NCI-H1092 (cell line): ENCODE measurements at places on chromosomes 6 and 20.
A peak's percentile ranks its signal among the peaks of the same experiment; 100 is the strongest.

DNA sequence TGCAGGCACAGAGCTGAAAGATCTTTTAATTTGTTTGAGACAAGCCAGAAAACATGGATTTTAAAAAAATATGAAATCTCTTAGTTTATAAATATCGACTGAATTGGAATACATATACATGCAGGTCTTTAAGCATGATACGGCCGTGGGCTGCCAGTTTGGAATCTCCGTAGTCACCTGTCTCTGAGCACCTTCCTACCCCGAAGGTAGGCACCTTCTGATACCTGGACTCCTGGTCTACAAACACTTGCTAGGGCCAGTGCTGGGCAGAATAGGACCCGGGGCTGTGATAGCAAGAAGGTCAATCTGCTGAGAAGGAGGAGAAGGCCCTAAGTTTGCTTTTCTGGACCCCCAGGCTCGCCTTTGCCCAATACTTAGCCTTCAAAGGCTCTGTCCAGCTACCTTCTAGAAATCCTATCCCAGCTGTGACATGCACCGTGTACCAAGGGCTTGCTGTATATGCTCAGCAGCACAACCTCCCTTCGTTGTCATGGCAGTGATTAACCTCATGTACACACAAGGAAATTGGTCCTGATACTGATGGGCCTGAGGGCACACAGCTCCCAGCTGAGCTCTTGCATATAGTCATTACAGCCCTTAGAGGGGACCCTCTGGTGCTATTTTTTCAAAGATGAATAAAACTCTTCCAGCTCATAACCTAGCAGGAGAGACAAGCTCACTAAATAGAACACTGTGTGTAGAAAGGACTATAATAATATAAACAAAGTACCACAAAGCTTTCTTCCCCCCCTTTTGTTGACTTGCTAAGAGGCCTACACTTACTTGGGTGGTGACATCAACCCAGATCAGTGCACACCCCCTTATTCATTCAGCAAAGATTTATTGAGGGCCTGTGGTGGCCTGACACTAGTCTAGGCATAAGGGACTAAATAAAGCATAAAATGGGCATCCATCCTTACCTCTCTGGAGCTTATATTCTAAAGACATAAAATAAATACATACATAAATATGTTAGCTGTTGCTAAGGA lies 17.7 kb downstream of the SNPH start:
- no peak for DNase-seq

GRCh38 chr6:31143148-31143547 lies 4.3 kb upstream of the PSORS1C2 start:
- DNase-seq = no peak

GRCh38 chr20:62051546-62052255 lies 14.0 kb downstream of the TAF4 start:
- DNase-seq = no peak

- no peak for DNase-seq
Observed at GRCh38 chr6:142898927-142899895, 45.8 kb downstream of the HIVEP2 start.

DNA sequence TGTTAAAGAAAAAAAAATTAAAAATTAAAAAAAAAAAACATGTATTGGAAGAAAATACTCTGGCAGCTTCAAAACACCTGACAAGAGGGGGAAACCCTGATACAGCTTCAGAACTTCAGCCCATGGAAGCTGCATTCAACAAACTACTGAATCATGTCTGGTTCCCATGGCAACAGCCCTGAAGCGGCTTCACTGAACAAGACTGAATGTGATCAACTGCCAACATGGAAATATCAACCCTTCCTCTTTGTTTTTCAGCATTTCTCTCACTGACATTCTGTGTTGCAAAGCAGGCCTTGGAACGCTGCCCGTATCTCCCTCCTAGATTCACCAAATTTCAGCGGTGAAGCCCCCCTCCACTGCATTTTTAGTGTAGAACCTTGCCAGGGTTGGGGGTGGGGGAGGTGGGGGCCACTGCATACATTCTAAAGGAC lies 91.3 kb upstream of the SHLD1 start:
- DNase-seq = peak; percentile 68

DNA sequence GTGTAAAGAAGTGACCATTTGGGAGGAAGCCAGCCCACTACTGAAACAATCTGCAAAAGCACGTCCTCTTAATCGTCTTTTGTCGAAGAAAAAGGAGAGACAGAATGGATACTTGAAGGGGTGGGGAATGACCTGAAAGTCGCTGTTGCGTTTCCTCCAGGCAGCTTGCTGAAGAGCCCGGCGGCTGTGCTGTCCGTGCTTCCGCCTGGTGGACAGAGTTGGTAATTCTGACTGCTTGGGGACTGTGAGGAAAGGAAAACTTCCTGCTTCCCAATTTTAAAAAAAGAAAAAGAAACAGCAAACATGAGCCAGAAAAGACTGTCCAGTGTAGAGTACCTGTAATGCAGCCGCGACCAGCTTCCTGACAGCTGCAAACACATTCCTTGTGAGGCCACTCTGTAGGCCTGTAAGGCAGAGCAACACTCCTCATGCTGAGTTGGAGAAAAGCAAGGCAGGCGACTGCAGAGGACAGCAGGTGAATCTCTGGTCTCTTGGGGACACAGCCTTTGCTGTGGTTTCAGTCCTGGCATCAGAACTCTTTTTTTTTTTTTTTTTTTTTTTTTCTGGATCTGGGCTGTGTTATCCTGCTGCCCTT lies 251.1 kb upstream of the TBX18 start:
- DNase-seq = no peak

- DNase-seq = no peak
Observed at GRCh38 chr20:22471156-22471836, 113.1 kb downstream of the FOXA2 start.

GRCh38 chr20:9501473-9501872 lies 12.9 kb upstream of the LAMP5 start:
- no peak for DNase-seq

- DNase-seq = no peak
Observed at GRCh38 chr20:12014276-12014675, 96.6 kb downstream of the BTBD3 start.

DNA sequence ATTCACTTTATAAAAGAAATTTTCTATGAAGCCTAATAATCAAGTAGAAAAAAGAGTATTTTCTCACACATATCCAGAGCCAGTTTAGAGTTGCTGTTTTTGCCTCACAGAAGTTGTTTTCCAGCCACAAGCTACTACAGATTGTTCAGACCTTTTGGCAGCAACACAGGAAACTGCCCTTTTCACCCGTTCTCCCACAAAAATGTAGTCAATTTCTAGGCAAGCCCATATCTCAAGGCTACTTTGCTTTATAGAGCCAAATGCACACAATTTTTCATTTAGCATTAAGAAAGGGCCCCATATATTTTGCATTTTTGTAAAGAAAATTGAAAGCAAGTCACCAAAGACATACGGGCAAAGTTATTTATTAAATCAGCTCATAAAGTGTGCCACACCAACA lies 49.5 kb downstream of the EPB41L2 start:
- no peak for DNase-seq

DNA sequence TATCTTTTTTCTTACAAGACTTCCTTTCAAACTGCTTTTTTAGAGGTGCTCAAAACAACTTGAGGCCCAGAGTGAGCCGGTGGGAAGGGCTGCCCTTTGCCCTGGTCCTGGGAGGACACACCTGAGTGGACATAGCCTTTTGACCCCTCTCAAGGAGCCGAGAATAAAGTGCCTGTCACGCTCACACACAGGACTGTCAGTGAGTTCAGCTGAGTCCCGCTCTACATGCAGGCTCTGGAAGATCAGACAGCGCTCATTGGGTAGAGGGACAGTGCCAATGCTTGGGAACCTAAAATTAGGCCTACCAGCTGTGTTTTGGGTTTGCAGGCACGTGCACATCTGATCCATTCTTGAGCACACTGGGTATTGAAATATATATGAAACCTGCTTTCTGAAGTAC lies 387.8 kb downstream of the CD83 start:
- no peak for DNase-seq

DNA sequence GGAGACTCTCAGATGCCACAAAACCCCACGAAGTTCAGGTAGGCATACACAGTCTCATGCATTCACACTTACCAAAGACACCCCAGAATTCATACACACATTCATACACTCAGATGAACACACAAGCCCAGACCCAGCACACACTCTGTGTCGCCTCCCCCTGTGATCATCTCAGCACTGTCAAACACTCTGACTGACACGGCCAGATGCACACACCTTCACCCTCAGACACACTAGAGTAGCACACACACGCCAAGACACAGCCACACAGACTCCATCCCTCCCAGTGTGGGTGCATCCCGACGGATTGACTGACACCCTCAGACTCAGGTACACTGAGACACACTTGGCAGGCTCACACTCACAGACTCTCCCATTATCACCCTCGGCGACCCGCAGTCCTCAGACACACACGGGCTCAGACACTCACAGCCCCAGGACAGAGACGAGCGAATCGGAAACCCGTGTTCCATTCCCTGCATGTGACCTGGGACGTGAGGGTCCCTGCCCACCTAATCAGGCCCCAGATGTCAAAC lies 872 bp upstream of the RIMS4 start:
- DNase-seq = no peak

- no peak for DNase-seq
Observed at GRCh38 chr6:36506611-36507010, 40.7 kb downstream of the STK38 start.

- no peak for DNase-seq
Observed at GRCh38 chr6:52512199-52512598, 64.7 kb downstream of the TRAM2 start.
